B cell (primary cell): ENCODE measurements at places on chromosomes 3 and 15. TPM values are rescaled to one million over a fixed set of nuclear protein-coding genes. Genes with fewer than 3 reads are reported as not detected.

Gene KLHL40
- polyA plus RNA-seq: not detected in 2 replicates

Gene QARS1
- 426 and 469 TPM in 2 replicates for polyA plus RNA-seq

Gene SYNM
- 0.04 and 0.06 TPM in 2 replicates for polyA plus RNA-seq

Gene B3GNT5
- 0.07 and 0.22 TPM in 2 replicates for polyA plus RNA-seq

Gene NFKBIZ
- polyA plus RNA-seq: 114 and 133 TPM in 2 replicates

Gene TSEN2
- 13.2 and 13.4 TPM in 2 replicates for polyA plus RNA-seq

Gene ULK3
- polyA plus RNA-seq: 73.0 and 108 TPM in 2 replicates

Gene CCR8
- not detected in 2 replicates for polyA plus RNA-seq

Gene NUDT16
- polyA plus RNA-seq: 5.1 and 5.6 TPM in 2 replicates

Gene MST1R
- 0.92 and 1.7 TPM in 2 replicates for polyA plus RNA-seq

Gene NCEH1
- polyA plus RNA-seq: 1.9 and 3.4 TPM in 2 replicates

Gene PIGZ
- 2.0 and 2.2 TPM in 2 replicates for polyA plus RNA-seq

Gene RAB8B
- polyA plus RNA-seq: 9.6 and 24.4 TPM in 2 replicates

Gene LRRC31
- not detected in 2 replicates for polyA plus RNA-seq

Gene SLC6A1
- not detected in 2 replicates for polyA plus RNA-seq

Gene LMOD3
- polyA plus RNA-seq: not detected in 2 replicates

Gene CKMT1A
- 0.12 TPM in 1 of 2 replicates, not detected in the other for polyA plus RNA-seq

Gene ASB14
- not detected in 2 replicates for polyA plus RNA-seq

Gene KNL1
- 0.91 and 1.7 TPM in 2 replicates for polyA plus RNA-seq
